ENCODE measurements at places on chromosomes 6 and 20.
A peak's percentile ranks its signal among the peaks of the same experiment; 100 is the strongest.

DNA sequence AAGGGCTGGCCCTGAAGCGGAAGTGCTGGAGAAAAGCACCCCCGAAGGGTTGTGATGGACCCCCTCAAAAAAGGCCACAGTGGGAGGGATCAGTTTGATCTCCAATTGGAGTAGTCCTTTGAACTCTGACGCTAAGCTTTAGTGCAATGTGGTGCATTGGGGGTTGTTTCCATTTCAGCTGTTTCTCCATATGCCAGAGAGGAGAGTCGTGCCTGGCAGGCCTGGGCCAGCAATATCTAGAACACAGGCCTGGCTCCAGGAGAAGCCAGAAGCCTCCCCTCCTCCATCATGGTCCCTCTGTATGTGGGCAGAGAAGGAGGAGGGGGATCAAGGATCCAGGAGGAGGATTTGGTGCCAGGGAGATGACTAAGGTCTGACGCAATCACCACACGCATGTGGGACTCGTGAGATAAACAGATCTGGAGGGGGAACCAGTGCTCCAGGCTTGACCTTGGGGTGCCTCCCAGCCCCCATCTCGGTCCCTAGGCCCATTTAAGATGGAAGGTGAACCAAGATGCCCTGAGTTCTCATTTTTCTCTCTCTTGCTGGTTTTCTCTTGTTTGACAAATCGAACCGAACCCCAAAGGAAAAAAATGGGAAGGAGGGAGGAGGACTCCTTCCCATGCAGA, 517.4 kb upstream of the JARID2 start:
- DNase-seq = no peak

- no peak for DNase-seq
These were observed 485.0 kb downstream of the MMUT start for GRCh38 chr6:48978016-48978415.

DNA sequence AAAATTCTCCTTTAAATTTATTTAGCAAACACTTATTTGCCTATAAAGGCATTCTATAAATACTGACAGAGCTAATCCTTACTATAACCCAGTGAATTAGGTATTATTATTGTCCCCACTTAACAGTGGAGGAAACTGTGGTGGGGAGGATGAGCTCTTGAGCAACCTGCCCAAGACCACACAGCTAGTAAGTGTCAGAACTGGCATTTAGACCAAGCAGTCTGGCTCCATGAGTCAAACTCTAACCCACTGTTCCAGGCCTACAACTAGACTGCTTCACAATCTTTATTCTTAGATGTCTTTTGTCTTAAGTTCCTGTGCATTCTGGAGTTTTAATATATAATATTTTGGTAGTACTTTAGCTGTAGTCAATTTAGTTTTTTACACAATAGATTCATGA, 530.8 kb downstream of the BCKDHB start:
- no peak for DNase-seq

DNA sequence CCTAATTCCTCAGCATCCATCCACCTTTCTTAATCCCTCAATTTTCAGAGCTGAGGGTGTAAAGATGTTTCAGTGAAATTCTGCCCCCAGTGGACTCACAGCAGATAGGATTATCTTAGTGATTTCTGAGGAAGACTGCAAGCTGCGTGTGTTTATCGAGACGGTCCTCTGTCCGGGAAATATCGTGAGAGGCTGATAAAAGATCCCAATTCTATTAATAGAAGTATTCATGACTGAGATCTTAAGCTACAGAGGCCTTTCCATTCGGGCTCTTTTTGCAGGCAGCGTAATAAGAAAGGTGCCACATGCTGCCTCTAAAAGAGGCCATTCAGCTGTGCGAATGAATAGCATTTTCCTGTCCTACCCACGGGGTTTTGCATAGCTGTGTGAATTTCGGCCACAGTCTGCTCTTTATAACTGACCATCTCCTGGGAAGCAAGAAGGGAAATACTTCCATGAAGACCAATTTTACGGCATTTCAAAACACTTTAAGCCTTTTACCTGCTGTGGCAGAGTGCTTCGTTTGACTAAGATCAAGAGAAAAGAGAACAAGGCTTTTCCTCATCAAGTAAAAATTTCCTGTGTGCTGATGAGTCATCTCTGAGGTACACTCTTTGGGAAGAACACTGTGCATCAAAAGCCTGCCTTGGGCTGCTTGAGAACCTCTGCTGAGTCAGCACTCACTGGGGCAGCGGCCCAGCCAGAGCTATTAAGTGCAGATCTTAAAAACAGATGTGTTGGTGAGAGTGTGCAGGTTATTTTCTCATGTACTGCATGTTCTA, 208.8 kb downstream of the ARHGAP18 start:
- DNase-seq = no peak

DNA sequence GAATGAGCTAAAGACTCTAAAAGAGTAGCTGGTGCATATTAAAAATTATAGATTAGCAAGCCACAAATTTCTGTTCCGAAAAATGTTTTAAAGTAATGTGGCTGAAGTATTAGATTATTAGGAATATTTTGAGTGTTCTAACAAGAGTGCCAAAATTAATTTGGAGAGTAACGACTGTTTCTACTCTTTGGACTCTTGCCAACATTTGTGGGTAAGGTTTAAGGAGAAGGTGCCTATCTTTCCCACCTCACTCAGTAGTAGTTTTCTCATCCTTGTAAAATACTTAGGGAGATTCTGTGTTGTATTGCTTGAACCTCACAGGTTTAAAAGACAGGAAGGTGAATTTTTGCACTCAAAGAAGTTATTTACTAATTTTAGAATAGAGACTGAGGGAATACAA, 5.0 kb downstream of the HSF2 start:
- no peak for DNase-seq

GRCh38 chr20:50701041-50701963, 10.0 kb upstream of the RIPOR3 start:
- DNase-seq = no peak

DNA sequence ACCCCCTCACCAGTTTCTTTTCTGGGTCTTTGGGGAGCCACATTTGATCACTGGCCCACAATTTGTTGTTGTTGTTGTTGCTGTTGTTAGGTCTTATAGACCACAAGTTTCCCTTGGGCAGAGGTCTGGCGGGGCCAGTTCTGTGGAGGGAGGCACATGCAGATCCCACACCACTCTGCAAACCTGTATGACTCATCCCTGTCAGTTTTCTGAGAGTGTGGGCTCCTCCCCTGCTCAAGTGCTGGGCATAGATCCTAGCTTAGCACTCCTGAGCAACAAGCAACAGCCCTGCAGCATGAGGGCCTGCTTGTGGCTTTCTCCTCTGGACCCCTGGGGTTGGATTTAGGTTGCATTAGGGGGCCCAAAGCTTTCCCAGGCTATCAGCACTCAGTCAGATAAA, 411.1 kb upstream of the HTR1E start:
- no peak for DNase-seq

DNA sequence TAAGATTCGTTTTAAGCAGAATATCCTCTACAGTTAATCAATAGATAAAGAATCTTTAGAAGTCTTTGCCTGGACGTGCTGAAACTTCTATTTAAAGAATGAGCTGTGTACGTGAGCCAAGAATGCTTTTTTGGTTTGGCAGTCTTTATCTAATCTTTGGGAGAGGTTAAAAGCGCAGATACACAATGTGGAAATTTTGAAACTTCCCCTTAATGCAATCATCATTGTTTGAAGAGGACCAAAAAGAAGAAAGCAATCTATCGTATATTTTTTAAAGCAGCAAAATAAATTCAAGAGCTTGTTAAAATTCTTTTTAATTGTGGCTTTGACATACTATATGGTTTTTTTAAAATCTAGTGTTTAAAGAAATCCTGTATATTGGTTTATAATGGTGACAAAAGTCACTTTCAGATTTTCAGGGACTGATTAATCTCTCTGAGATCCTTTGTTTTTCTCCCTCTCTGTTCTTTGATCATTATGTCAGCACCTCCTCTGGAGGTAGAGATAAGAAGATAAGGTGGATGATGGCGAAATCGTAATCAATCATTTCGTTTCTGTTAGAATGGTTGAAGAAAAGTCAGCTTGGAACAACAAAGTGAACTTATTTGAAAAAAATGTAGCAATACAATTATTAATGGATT, 92.1 kb upstream of the FAM184A start:
- no peak for DNase-seq

- no peak for DNase-seq
These were observed 12.0 kb upstream of the ADGRF5 start for GRCh38 chr6:46933751-46934150.

- no peak for DNase-seq
These were observed 145.3 kb upstream of the ECI2 start for GRCh38 chr6:4280707-4281106.

DNA sequence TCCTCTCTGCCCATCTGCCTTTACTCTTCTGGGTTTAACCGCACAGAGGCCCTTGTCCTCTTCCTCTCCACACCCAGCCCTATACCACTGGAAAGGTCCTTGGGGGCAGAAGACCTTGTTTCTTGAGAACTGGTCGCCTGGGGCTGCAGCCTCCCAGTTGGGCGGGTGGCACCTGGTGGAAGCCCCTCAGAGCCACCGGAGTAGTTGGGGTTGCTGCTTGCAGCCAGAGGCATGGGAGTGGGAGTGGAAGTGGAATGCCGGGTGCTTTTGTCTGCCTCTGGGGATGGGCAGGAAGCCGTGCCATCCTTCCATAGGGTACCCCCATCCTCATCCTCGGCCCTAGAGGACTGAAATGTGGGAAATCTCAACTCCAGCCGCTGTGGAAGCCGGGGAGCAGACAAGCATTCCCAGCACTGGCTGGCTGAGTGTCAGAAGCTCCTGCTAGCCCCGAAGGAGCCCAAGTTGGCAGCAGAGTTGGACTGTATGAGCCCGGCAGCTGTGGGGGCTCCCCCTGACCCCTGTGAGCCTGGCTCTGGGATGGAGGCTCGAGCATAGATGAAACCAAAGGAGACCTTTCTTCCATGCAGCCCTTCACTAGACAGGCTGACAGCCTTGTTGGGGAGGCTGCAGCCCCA, 1.2 kb downstream of the VSTM2L start:
- no peak for DNase-seq

- DNase-seq = no peak
These were observed 666.7 kb downstream of the UTRN start for GRCh38 chr6:144951730-144952437.

DNA sequence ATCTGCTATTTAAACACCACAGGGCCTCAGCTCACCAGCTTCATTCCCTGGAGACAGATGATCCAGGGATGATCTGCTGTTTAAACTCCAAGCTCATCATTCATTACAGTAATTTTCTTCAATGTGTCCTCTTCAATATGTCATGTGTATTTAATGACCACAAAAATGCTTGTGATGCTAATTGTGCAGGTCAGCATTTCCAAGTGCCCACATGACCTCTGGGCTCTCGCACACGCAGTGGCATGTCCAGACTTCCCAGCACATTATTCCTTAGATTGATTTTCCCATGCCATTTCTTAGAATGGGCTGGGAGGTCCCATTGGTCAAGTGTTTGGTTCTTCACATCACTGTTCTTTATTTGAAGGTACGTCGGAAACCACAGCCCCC, 434.4 kb downstream of the HAO1 start:
- DNase-seq = no peak

DNA sequence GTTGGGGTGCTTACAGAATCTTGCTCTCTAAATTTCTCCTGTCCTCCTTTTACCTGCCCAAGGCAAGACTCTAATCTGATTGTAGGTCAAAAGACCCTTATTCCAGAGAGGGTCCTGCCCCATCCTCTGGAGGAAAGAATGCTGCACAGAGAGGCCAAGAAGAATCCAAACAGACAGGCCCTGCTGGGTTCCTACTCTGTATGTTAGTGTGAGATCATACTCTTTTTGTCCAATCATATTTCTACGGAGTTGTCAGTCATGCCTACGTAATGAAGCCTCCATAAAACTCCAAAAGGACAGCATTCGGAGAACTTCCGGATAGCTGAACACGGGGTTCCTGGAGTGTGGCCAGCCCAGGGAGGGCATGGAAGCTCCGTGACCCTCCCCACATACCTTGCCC, 50.5 kb downstream of the VEGFA start:
- no peak for DNase-seq

DNA sequence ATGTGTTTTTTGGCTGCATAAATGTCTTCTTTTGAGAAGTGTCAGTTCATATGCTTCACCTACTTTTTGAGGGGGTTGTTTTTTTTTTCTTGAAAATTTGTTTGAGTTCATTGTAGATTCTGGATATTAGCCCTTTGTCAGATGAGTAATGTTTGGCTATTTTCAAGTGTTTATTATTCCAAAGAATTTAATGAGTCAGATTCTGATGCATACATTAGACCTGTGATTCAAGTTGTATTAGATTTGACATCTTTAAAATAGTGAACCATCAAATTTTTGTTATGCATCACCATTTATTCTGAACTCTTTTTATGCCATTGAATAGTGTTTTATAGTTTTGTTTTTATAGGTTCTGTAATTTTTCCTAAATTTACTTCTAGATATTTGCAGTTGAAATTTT, 319.3 kb downstream of the PKHD1 start:
- no peak for DNase-seq

DNA sequence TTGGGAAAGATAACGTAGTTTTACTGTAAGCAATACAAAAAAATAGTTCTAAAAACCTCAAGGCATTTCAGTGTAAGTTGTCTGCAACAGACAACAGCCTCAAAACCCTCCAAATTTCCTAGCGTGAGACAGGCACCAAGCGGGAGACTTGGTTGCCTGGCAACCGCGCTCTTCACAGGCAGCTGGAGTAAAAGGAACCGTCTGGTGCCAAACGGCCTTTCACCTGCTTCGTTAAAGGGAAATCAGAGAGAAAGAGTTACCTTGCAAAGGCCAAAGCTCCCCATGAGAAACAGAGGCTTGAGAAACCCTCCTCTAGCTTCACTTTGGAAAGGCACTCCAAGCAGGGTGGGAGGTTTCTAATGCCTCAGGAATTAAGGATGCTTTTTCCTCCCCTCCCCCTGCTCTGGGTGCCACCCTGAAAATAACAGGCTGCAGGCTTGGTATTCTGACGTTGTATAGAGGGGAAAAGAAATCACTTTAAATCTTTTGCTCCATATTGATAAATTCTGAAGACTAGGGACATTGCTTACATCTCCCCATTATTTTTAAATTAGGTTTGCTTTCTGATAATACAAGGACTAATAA, 129.7 kb upstream of the UFL1 start:
- peak; percentile 1 for DNase-seq

GRCh38 chr6:93468291-93468690, 48.9 kb upstream of the EPHA7 start:
- no peak for DNase-seq

DNA sequence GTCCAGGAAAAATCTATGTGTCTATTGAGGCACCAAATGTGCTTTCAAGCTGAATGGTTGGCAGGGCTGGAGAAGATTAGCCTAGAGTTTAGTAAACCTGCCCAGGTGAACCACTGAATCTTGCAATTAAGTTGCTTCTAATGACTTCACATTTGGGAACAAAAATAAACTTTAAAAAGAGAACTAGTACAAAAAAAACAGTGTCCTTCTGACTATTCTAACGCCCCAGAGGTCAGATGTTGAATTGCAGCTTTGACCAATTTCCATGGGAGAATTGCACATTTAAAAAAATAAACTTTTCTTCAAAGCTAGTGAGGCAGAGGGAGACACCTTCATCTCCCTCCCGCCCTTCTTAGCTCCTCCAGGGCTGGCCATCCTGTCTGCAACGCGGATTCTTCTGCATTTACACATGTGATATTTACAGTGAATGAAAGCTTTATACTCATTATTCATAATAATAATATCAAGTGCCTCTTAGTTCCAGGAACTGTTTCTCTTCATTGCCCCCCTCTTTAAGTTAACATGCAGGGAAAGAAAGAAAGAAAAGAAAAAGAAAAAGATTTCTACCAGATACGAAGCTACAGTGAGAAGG, 270.2 kb downstream of the SMOC2 start:
- no peak for DNase-seq

- DNase-seq = no peak
These were observed 84.5 kb downstream of the SESN1 start for GRCh38 chr6:109009962-109010704.

All from substantia nigra (tissue), 51 donors.